ENCODE measurements at places on chromosomes 1 and 21.

DNA sequence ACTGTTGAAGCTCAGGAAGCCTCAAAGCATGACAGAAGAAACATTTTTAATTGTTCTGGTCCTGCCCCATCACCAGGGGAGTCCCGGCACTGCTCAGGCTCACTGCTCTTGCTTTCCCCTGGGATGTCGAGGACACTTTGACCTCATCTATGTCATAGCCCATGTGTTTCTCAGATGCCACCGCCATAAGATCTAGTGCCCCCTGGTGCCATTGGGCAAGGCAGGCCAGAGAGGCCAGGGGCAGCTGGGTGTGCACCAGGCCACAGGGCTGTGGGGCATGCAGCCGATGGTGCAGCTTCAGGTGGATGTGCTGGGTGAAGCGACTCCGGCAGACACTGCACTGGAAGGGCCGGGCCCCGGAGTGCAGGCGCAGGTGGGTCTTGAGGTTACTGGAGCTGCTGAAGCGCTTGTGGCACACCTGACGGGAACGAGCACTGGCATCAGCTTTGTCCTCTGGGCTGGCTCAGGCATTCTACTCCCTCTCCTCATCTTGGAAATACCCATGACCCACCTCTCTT, 7.7 kb upstream of the CRYBG2 start:
- no peak for DNase-seq

- DNase-seq = no peak
Measured at GRCh38 chr1:57874418-57874877, 450.6 kb upstream of the DAB1 start.

DNA sequence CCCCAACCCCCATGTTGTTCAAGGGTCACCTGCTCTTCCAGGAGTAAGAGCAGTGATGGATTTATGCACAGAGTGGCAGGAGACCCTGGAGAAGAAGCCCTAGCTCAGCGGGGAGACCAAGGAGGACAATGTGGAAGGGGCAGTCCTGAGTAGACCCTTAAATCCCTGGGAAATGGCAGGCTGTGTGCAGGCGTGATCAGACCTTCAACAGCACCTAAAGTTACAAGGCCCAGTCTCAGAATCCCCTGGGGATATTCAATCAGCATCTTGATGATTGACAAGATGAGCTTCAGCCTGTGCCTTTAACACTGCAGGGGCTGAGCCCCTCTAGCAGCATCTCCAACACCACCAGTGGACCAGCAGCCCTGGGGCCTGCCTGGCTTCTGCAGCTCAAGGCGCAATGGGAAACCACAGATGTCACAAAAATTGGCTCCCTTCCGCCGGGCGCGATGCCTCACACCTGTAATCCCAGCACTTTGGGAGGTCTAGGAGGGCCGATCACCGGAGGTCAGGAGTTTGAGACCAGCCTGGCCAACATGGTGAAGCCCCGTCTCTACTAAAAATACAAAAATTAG, 60.4 kb downstream of the IRF2BP2 start:
- no peak for DNase-seq

- no peak for DNase-seq
Measured at GRCh38 chr1:193157360-193157759, 29.1 kb downstream of the B3GALT2 start.

- peak; percentile 50 for DNase-seq
Measured at GRCh38 chr21:38126666-38127303, 130.0 kb upstream of the KCNJ15 start.

GRCh38 chr1:86933562-86934377, 19.3 kb downstream of the HS2ST1 start:
- DNase-seq = no peak

GRCh38 chr1:66271904-66272254, 262.1 kb upstream of the SGIP1 start:
- no peak for DNase-seq

DNA sequence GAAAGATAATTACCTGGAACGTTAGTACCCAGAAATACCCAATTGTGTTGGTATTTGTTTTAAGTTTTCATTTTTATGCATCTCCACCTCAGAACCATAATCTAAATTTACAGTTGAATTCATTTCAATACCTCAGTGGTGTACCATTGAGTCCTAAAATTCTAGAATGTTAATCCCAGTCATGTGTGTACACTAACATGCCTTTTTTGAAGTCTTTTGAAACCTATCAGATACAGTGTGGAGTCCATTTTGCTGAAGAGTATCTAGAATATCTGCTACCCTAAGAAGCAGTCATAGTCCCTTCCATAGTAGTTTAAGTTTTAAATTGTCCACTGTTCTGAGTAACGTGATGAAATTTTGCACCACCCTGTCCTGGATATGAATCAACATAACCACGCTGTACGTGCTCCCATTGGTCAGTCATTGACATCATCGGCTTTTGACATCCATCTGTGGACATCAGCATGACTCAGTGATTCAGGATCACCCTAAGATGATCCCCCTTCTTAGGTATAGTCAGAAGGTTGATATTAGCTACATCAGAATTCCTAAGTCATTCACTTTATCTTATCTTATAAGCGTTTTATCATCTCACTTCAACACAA, 7.5 kb upstream of the ASH1L start:
- DNase-seq = no peak

DNA sequence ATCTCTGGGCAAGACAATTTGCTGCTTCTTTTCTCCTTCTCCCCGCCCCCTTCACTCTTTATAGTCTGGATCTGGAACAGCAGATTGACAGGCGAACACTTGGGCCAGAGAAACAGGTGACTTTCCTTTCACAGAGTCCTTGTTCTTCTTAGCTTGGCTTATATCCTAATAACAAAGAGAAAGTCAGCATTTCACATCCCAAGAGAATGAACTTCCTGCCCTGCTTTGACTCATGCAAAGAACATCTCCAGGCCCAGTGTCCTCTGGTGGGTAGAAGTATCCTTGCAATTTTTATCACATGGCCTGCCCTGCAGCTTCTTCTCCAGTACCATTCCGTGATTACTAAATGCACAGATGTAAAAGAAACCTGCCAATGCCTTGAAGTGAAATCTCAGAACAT, 764.4 kb downstream of the ADGRL2 start:
- no peak for DNase-seq

GRCh38 chr1:109263234-109263596, 13.9 kb downstream of the CELSR2 start:
- DNase-seq = no peak

GRCh38 chr21:15306271-15306670, 241.5 kb upstream of the NRIP1 start:
- no peak for DNase-seq

- DNase-seq = no peak
Measured at GRCh38 chr1:106621853-106622252, 434.6 kb upstream of the PRMT6 start.

- no peak for DNase-seq
Measured at GRCh38 chr1:214264196-214264595, 16.8 kb upstream of the SMYD2 start.

GRCh38 chr1:220441211-220441610, 86.7 kb upstream of the MARK1 start:
- no peak for DNase-seq

DNA sequence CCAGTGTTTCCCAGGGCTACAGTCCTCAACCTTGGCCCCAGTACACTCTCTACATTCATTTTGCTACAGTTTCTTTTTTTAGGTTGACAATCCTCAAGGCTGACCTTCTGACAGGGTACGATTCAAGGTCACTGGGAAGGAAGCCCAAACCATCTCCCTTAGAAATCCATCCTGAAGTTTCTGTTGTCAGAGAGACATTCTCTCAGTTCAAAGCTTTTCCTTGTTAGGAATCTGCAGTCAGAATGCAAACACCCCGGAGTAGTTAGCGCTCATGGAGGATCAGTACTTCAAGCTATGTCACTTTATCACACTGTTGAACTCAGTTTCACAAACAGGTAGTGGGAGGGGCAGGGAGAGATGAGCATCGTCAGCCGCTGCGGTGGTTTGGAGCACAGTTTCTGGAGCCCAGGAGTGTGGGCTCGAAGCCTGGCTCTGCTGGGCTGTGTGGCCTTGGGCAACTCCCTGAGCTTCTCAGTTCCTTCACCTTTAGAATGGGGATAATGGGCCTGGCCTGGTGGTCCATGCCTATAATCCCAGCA, 4.2 kb downstream of the SLC2A5 start:
- DNase-seq = no peak

- no peak for DNase-seq
Measured at GRCh38 chr1:156246241-156246780, 1.5 kb downstream of the PAQR6 start.

- no peak for DNase-seq
Measured at GRCh38 chr1:192557841-192558595, 17.6 kb upstream of the RGS1 start.

GRCh38 chr1:94595658-94596057, 54.1 kb upstream of the F3 start:
- no peak for DNase-seq

- DNase-seq = no peak
Measured at GRCh38 chr1:11531314-11531870, 52.4 kb downstream of the DISP3 start.

- no peak for DNase-seq
Measured at GRCh38 chr1:2086446-2087078, 36.4 kb downstream of the PRKCZ start.

DNA sequence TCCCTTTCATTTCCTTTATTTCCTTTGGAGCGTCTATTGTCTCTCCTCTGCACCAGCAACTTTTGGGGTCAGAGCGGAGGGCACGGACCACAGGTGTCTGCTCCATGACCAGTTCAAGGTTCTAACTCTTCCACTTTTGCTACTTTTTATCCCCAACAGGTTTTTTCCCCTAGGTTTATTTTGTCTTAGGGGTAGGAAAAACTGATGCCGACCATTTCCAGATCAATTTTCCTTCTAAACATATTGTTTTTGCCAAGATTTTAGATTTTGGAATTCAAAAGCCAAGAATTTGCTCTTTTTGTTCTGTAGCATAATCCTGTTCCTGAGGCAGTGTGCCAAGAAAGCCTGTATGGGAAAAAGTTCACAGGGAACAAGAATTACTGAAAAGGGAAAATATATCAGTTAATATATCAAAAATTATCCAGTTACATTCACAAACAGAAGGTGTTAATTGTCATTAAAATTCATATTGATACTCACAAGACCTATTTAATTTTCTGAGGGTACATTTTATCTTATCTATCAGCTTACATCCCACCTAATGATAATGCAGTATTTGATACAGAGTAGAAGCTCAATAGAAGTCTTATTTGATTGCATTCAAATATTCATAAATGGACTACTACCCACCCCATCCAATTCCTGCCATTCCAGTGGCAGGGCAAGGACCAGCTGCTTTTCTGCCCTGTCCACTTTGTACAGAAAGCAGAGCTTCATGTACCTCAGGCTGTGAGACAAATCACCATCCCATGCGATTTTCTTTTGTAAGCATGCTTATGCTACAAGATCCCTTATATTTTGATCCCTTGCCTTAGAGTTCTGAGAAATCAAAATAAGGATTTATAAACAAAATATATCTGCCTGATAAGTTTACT, 31.2 kb downstream of the TSEN15 start:
- no peak for DNase-seq

DNA sequence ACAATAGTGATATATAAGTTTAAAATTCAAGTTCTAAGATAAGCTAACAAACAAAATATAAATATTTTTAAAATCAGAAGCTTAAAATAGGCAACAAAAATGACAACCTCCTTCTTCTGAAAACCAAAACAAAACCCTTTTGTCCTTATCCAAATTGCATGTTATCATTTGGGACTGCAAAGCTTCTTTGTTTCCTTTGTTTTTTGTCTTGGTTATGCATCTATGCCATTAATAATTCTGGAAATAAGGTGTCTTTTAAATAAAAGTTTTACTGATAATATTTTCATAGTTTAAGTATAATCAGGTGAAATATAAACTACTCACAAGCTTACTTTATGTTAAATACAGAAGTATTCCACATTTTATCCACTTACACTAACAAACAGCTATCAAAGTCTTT, 20.5 kb downstream of the ADSS2 start:
- DNase-seq = no peak

GRCh38 chr1:100883963-100884362, 10.7 kb downstream of the EXTL2 start:
- DNase-seq = no peak

DNA sequence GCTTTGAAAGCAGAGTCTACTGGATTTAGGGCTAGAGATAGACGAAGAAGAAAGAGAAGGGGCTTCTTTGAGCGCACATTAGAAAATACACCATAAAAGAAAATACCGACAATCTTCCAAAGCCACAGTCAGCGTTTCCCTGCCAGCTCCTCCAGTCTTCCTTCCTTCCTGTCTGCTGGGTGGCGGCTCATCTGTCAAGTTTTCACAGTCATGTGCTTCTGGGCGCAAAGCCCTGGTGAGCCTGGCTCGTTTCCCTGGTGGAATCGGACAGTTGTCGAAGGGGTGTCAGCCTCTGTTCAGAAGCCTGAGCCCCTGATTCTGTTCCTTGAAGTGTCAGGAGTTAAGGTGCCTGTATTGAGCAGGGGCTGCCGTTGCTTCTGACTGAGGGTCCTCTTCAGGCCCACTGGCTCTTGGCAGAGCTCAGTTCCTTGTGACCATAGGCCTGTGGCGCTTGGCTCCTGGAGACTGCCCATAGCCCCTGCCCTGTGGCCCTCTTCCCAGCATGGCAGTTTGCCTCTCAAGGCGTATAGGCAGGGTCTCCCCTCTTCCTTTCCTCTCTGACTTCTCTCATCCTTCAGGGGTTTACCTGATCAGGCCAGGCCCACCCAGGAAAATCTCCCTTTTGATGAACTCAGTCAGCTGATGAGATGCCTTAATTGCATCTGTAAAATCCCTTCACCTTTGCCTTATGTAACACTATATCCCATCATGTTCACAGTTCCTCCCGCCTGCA, 58.6 kb downstream of the ADARB1 start:
- no peak for DNase-seq

- DNase-seq = no peak
Measured at GRCh38 chr1:119740896-119741780, 27.6 kb downstream of the HMGCS2 start.

DNA sequence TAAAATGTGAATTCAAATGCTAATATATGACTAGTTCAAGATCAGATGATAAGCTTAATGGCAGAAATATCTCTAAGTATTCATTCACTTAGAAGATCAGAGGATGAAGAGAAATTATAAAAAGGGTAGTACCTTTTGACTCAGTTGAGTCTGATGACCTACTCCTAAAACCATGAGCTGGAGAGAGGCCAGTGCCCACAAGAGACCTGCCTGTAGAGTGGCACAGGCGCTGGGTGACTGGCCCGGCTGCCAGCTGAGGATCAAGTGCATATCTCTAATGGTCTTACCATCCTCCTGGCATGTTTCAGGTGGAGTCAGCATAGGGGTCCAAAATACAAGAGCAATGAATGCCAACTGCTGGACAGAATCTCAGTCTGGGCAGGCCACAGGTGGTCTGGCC, 14.1 kb downstream of the DDAH1 start:
- DNase-seq = no peak

GRCh38 chr1:27726173-27727044, 648 bp downstream of the FAM76A start:
- no peak for DNase-seq

GRCh38 chr1:175808573-175808972, 65.2 kb upstream of the TNR start:
- DNase-seq = no peak

All from CD4-positive, alpha-beta T cell treated with Interleukin-17A for 4 hours (primary cell).